Sigmoid colon (tissue), 7 donors: ENCODE measurements at places on chromosomes 4 and X.

- no peak for DNase-seq
Observed at GRCh38 chrX:149711545-149712236, at the start of gene MAGEA11. Gene MAGEA11, plus strand, starts transcription at chrX:149712060. Its CDS starts 1,100 bp downstream, at chrX:149713160.

DNA sequence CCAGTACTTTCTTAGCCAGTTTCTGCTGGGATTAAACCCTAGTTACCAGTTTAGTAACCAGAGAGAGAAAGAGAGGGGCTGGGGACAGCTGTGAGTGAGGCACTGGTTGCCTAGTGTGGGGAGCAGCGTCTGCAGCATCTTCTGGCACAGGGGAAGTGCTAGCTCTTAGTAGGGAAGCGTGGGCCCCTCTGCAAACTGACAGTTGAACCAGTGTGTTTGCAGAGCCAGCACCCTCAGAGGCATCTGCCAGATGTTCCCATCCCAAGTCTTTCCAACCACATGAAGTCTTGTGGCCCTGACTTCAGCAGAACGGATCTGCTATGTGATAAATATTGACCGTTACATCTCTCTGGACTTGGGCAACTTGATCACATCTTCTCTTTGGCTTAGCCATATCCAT lies 15.0 kb downstream of the RBMX2 start:
- DNase-seq = no peak

DNA sequence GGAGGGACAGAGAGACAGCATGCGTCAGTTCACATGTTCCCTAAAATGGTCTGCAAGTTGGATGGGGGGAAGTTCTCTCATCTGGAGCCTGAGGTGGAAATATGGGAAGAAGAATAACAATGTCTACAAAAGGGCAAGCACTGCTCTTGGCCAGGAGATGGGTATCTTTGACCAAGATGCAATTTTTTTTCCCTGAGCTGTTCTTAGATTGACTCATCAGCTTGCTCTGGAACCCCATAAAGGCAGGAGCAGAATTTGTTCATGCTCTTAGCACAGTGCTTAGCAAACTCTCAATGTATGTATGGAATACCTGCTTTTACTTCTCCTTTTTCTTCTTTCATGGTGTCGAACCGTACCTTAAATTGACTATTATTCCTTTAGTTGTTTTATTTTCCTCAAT lies 90.5 kb upstream of the ZNF827 start:
- DNase-seq = no peak

DNA sequence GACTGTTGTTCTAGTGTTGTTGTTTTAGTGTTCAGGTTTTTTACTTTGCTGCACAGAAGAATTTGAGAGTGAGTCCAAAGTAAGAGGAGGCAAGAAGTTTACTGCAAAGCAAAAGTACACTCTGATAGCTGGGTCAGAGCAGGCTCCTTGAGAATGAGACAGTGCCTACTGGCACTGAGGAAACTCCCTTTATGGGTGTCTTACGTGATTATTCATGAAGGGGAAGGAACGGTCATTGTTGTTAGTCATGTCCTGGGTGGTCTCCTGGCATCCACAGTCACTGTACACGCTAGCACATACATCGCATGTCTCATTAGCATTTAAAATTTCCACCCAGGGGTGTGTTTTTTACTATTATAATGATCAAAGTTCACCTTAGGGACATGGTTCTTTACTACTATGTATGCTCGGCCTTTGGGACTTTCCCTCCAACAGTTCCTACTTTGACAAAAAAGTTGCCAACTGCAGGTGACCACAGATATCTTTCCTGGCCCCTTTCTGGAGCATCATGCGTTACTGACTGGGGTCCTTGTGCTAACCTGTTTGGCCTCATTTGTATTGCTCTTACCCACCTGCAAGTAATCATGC lies 688.9 kb upstream of the AMOT start:
- no peak for DNase-seq
